Smooth muscle cell of trachea (primary cell): ENCODE measurements at places on chromosomes 5 and 9. TPM values are rescaled to one million over a fixed set of nuclear protein-coding genes. Genes with fewer than 3 reads are reported as not detected.

Gene ENG
- 36.8 and 37.1 TPM in 2 replicates for total RNA-seq

Gene LCN9
- total RNA-seq = not detected in 2 replicates

Gene KCNT1
- total RNA-seq = not detected in 2 replicates

Gene ASPN
- total RNA-seq = 7.1 and 15.2 TPM in 2 replicates

Gene TPPP
- total RNA-seq = 0.15 and 0.66 TPM in 2 replicates

Gene CTSV
- total RNA-seq = 0.33 and 1.5 TPM in 2 replicates

Gene GGTA1
- not detected in 2 replicates for total RNA-seq

Gene SEPTIN8
- total RNA-seq = 53.4 and 74.6 TPM in 2 replicates

Gene IL3
- total RNA-seq = not detected in 2 replicates

Gene ARHGEF28
- 19.0 and 32.6 TPM in 2 replicates for total RNA-seq

Gene C5
- 5.1 and 8.9 TPM in 2 replicates for total RNA-seq

Gene PAX5
- total RNA-seq = not detected in 2 replicates

Gene ARL14EPL
- not detected in 2 replicates for total RNA-seq

Gene PCDHB13
- total RNA-seq = under 0.01 and 1.3 TPM in 2 replicates

Gene CKMT2
- 3.5 and 11.2 TPM in 2 replicates for total RNA-seq

Gene STPG3
- 0.66 TPM in 1 of 2 replicates, not detected in the other for total RNA-seq

Gene ARID3C
- not detected in 2 replicates for total RNA-seq

Gene PCDHGB5
- 27.9 and 40.4 TPM in 2 replicates for total RNA-seq

Gene OGN
- total RNA-seq = 17.5 and 19.6 TPM in 2 replicates

Gene SPATA31A3
- total RNA-seq = not detected in 2 replicates

Gene HNRNPAB
- total RNA-seq = 32.4 and 37.5 TPM in 2 replicates

Gene ZNF883
- 3.9 and 7.9 TPM in 2 replicates for total RNA-seq

Gene PCDHGB7
- 15.7 and 16.4 TPM in 2 replicates for total RNA-seq

Gene ROR2
- total RNA-seq = 20.9 and 29.8 TPM in 2 replicates
